HS-5 (cell line): ENCODE measurements at places on chromosomes 12 and 14.

GRCh38 chr14:77583657-77584056 lies 32.8 kb downstream of the SPTLC2 start:
- DNase-seq = no peak

- DNase-seq = no peak
Measured at GRCh38 chr12:126950266-126950665, 1316.7 kb upstream of the TMEM132C start.

DNA sequence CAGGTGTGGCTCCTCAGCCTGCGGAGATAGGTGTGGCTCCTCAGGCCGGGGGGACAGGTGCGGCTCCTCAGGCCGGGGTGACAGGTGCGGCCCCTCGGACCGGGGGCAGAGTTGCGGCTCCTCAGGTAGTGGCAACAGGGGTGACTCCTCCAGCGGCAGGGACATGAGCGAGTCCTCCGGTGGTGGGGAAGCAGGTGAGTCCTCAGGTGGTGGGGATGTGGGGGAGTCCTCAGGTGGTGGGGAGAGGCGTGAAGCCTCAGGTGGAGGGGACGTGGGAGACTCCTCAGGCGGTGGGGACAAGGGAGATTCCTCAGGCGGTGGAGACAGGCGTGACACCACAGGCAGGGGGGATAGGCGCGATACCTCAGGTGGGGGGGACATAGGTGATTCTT lies 9.2 kb downstream of the KMT2D start:
- DNase-seq = no peak

DNA sequence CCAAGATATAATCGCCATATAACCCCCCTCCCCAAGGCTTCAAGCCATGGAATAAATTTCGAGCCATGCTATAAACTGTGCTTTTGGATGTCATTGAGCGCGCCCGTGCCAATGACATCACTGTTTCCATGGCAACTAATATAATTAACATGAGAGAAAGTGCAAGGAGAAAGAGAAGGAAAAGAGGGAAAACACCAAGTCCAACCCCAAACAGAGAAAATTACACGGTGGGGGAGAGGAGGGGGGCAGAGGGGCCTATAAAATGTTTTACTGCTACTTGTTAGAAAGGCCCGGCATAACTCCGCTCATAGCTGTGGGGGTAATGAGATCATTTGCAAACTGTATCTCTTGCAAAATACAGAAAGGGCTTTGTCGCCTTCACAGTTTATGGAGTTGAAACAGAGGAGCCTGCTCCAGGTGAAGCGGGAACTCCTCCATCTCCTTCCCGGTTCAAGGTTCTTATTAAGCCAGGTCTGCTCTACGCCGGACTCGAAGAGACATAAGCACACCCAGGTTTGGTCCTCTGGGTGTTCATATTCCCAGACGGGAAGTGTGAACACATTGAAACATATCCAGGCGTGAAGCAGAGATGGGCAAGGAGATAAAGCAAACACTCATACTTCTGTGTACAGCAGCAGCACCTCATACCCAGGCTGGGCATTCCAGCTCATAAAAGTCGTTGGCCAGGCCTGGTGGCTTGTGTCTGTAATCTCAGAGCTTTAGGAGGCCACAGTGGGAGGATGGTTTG lies 99.1 kb upstream of the MAP1LC3B2 start:
- no peak for DNase-seq

GRCh38 chr12:3560295-3560620 lies 69.3 kb downstream of the PRMT8 start:
- DNase-seq = no peak

DNA sequence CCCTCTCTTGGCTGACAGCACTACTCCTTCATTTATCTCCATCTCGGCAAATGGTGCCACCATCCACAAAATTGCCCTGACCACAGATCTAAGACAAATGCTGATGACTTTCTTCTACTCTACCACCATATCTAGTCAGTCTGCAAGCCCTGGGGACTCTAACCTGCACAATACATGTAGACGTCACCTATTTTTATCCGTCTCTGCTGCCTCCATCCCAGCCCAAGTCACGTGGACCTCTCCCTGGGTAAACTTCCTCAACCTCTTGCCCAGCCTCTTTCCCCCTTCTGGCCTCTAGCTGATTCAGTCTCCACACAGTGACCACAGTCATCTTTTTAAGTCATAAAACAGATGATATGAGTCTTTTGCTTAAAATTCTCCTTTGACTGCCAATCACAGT lies 1203.0 kb downstream of the AACS start:
- no peak for DNase-seq

GRCh38 chr14:83151571-83151970 lies 1617.9 kb upstream of the SEL1L start:
- DNase-seq = no peak

GRCh38 chr12:95259368-95259767 lies 41.8 kb downstream of the VEZT start:
- DNase-seq = no peak

- DNase-seq = no peak
Measured at GRCh38 chr12:53752621-53753020, 842 bp upstream of the CISTR start.

DNA sequence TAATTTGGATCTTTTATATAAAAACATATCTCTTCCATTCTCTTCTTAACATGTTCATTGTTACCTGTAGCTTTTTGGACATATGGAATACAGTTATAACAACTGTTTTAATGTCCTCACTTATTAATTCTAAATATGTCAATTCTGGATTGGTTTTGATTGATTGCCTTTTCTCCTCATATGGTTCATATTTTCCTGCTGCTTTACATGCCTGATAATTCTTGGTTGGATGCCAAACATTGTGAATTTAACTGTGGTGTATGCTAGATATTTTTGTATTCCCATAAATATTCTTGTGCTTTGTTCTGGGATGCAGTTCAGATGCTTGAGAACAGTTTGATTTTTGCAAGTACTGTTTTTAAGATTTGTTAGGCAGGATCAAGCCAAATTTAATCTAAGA lies 10.8 kb downstream of the C14orf132 start:
- DNase-seq = no peak

- peak; percentile 30 for DNase-seq
Measured at GRCh38 chr12:24045816-24046257, 96.4 kb upstream of the SOX5 start.

DNA sequence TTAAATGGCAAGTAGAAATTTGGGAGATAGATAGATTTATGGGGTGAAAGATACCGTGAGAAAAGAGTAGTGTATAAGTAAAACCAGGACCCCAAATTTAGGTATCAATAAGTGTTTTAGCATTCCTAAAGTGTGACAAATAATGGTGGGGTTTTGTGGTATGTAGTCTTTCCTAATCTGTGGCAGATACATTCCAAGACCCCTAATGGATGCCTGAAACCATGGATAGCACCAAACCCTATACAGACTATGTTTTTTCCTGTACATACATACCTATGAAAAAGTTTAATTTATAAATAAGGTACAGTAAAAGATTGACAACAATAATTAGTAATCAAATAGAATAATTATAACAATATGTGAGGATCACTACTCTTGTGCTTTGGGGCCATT lies 14.4 kb upstream of the TCP11L2 start:
- DNase-seq = no peak

GRCh38 chr12:51869496-51869865 lies 18.4 kb upstream of the ANKRD33 start:
- no peak for DNase-seq

DNA sequence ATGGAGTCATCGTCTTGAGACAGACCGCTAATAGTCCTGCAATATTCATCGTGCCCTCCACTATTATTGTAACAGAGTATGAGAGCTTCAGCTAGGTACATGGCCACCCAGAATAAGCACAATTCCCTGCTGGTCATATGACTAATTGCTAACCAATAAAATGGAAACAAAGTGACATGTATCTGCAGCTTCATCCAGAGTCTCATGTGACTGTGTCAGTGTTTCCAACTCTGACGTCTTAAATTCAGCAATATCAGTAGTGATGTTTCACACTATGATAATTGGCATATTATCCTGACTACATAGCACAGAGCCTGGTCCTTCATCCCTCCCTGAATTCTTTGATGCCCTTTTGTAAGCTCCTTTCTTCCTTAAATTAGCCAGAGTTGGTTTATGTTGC lies 167.4 kb downstream of the RPS29 start:
- DNase-seq = no peak

DNA sequence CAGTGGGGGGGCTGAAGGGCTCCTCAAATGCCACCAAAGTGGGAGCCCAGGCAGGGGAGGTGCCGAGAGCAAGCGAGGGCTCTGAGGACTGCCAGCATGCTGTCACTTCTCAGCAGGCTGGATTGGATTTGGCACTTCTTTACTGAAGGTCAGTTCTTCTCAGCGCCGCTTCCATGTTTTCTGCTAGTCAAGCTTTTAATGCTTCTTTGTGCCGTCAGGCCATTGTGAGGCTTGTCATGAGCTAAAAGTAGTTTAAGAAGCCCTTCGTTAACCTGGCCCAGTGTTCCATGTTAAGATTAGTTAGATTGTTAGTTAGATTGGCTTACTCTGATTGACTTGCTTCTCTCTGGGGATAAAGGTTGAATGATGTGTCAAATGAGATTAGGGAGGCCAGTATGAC lies 13.4 kb downstream of the GABARAPL1 start:
- no peak for DNase-seq

GRCh38 chr12:89736995-89737394 lies 28.4 kb upstream of the ATP2B1 start:
- DNase-seq = no peak

DNA sequence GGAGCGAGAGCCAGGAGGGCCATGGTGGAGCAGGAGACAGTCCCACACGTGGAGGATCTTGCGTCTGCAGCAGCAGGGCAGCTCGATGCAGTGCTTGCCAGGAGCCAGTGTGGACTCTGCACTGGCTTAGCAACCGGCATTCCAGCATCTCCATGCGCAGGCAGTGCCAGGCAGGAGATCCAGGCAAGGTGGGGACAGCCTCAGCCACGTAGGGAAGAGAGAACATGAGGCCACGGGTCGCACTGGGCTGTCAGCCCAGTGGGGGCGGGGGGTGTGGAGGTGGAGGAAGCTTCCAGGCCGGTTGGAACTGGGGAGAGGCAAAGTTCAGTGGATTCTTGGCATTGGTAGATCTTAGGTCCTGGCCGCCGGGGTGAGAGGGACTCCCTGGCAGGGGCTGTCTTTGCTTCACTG lies 121.0 kb upstream of the EVL start:
- DNase-seq = no peak

- DNase-seq = no peak
Measured at GRCh38 chr12:4813741-4814140, 93.5 kb downstream of the GALNT8 start.

DNA sequence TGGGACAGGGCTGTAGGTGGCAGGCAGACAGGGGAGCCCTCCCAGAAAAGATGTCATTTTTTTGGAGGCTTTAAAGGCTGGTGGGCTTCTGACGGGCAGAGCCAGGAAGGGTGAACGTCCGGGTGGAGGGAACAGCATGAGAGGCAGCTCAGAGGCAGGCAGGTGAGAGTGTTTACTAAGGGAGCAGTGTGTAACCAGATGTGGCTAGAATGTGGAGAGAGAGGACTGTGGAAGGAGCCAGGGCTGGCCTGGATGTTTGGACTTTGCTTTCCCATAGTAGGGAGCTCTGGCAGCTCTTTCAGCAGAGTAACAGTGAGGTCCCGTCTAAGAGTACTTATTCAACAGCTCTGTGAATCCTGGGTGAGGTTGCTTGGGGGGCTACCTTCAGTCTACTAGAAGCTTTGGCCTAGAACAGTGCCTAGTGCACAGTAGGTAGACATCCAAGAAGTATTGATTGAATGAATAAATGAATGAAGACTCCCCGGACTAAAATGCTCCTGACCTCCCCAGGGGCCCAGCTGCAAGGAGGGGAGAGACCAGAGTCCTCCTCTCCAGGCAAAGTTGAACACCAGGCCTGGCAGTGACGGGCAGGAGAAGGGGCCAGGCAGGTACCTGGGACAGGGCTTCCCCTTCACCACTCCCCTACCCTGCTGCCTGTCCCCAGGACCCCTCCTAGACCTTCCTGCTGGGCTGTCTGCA lies 8.5 kb downstream of the FAM222A start:
- DNase-seq = no peak

- peak; percentile 28 for DNase-seq
Measured at GRCh38 chr14:63203618-63204406, 431 bp upstream of the RHOJ start.

DNA sequence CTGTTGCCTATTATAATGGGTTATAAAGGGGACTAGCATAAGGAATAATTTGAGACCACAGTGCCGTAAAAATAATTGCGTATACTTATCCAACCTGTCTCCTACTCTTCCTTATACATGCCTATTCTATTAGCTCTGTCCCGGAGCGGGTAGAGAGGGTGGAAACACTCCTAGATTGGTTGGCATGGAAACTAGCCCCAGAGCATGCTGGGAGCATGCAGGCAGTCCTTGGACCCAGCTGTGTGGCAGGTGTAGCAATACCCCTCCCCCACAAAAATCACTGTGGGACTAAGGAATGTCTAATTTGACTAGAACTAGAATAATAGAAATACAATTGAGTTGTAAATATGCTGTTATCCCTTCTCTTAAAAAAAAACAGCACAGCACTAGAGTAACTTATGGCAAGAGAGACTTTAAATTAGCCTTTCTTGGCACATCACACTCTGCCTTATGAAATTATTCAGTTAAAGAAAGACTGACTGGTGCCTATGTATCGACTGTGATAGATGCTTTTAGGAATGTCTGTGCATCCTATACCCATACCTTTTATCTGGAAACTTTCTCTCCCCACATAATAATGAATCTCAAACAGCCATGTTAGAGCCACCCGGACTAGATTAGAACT lies 244.0 kb upstream of the DAAM1 start:
- no peak for DNase-seq

- DNase-seq = no peak
Measured at GRCh38 chr12:30797689-30798088, 42.9 kb upstream of the CAPRIN2 start.

DNA sequence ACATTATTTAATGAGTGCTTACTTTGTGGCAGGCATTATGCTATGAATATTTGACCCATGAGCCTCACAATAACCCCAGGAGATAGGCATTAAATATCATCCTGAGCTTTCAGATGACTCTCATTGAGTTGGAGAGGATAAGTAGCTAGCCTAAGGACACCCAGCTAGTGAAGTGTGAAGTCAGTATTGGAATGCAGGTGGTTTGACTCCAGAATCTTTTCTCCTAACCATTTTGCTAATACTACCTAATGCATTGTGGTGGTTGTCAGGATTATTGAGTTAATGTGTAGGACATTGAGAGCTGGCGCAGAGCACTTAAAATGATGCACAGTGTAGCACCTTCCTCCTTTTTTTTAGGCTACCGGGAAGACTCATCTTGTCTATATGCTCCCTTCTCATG lies 3.8 kb upstream of the CDKL1 start:
- no peak for DNase-seq

DNA sequence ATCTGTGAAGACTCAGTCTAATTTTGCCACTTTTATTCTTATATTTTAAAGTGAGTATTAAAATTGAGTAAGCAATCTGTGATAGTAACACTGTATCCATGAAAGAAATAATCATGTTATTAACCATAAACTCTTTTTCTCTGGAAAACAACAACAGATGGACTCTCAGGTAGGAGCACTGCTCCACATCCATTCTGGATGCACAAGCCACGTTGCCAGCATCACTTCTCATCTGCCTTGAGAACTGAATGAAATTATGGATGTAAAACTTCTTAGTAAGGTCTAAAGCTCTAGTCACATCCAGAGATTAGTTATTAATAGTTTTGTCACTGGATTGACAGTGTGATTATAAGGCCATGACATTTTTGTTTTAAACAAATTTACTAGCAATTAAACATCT lies 489.1 kb upstream of the SYT1 start:
- DNase-seq = no peak
